ENCODE measurements at places on chromosomes 1 and 21.
A peak's percentile ranks its signal among the peaks of the same experiment; 100 is the strongest.

- peak; percentile 20 for DNase-seq
Measured at GRCh38 chr21:37582590-37582989, 216.0 kb downstream of the DYRK1A start.

DNA sequence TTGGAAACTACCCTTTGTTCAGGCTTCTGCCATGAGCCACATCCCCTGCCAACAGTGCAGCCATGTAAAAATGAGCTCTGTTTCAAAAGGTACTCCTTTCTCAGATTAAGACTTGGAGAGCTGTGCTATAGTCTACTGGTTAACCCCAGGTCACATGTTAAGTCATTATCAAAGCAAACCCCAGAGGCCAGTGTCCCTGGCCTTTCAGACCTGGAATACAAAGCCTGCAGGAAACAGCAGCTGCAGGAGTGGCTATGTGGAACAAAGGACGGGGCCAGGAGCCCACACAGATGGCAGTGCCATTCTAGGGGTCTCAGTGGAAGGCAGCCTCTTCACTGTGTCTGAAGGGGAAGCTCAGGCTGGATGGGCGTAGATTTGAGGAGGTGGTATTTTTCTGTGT, 6.7 kb downstream of the ZNF496 start:
- no peak for DNase-seq

GRCh38 chr1:107782217-107782845, 182.6 kb downstream of the VAV3 start:
- DNase-seq: peak; percentile 35

DNA sequence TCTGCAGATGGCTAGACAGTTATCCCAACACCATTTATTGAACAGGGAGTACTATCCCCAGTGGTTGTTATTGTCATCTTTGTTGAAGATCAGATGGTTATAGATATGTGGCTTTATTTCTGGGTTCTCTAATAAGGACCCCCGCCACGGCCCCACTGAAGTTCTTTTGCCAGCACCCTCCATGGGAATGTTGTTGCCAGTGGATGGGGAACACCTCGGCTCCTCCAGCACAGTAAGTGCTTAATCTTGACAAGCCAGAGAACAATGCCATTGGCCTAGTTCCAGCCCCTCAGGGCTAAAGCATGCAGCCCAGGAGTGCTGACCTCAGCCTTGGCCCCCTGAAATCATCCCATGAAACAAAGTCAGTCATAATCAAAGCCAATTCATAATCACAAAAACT, 337.6 kb downstream of the AGBL4 start:
- DNase-seq: no peak

DNA sequence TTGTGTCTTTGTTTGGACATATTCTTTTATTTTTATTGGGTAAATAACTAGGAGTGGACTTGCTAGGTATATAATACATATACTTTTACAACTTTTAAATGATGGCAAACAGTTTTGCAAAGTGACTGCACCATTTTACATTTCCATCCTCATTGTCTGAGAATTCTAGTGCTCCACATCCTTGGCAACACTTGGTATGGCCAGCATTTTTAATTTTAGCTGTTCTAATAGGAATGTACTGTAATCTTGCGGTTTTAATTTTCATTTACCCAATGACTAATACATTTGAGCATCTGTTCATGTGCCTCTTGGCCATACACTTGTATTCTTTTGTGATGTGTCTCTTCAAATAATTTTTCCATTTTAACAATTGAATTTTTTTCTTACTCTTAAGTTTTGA, 37.0 kb upstream of the ATP6V1G3 start:
- DNase-seq: peak; percentile 74

DNA sequence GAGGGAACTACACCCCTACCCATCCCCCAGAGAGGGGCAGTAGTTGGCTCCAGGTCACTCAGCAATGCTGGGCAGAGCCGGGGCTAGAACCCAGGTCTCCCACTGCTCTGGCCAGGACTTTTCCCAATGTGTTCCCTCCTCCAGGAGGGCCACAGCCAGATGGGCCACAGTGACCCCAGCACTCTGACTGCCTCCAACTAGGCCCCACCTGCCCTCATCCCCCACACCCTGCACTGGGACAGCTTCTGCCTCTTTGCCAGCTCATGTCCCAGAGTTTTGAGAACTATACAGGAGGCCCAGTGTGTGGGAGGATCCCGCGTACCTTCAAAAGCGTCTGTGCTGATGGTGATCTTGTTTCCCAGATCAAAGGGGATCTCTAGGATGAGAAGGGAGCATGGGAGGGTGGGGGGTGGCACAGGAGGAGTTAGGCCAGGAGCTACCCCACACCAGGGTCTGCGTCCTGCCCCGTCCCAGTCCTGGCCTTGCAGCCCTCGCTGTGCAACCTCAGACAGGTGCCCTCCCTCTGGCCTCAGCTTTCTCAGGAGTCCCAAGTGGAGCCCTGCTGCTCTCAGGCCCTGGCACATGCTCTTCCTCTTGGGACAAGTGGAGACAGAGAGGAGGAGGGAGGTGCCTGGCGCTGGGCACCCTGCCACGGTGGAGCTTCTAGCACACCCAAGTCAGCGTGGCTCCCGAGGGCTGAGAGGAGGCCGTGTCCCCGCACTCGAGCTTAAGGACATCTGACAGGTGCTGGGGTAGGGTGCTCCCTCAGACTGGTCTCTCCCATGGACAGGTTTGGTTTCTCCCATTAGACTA, 22.0 kb downstream of the MYOM3 start:
- DNase-seq: no peak

DNA sequence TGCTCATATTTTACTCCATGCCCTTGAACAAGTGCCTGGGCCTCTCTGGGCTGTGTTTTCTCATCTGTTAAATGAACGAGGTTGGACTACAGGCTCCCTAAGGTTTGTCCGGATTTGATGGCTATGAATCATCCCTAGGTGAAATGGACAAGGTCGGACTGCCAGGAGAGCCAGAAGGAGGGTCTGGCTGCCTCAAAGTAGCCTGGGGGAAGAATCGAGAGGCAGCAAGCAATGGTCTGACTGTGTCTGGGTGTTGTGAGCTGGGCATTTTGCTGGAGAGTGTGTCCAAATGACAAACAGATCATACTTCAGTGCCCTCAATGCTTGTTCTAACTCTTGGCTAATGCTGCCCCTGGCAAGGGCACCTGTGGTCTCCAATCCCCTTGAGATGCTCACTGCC, 730.9 kb downstream of the PTPRU start:
- no peak for DNase-seq

GRCh38 chr1:41495210-41495948, 10.9 kb upstream of the EDN2 start:
- DNase-seq: no peak

DNA sequence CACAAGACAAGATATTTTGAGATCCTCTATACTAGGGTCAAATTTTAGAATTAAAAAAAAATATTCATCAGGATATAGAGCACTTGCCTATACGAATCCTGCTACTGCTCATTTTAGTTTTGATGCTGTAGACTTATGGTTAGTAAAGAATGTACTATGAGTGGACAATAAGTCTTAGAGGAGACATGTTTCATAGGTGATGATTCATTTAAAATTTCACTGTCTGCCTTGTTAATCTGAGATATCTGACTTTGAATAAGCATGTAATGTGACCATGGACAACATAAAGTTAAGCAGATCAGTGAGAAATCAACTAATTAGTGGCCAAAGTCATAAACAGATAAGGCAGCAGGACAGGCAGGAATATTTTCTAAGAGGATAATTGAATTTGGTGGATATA, 106.8 kb upstream of the HP1BP3 start:
- DNase-seq: no peak

- DNase-seq: no peak
Measured at GRCh38 chr1:111283838-111284237, 6.8 kb upstream of the CHIA start.

DNA sequence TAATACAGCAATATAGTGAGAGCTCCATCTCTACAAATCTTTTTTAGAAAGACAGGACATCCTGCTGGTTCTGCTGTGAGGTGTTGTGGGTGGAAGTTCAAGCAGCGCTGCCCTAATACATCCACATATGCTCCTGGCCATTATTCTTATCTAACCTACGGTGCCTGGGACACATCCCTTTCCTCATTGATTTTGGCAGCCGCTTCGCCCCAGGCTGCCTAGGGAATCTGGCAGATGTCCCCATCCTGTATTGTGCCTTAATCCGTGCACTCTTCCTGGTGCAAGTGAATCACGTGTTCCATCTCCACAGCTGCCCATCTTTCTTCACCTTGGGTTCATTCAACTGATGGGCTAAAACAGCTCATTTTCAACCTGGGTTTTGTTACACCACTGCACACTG, 3.1 kb upstream of the UBE2G2 start:
- DNase-seq: no peak

- no peak for DNase-seq
Measured at GRCh38 chr1:119318466-119319309, 49.9 kb upstream of the HAO2 start.

DNA sequence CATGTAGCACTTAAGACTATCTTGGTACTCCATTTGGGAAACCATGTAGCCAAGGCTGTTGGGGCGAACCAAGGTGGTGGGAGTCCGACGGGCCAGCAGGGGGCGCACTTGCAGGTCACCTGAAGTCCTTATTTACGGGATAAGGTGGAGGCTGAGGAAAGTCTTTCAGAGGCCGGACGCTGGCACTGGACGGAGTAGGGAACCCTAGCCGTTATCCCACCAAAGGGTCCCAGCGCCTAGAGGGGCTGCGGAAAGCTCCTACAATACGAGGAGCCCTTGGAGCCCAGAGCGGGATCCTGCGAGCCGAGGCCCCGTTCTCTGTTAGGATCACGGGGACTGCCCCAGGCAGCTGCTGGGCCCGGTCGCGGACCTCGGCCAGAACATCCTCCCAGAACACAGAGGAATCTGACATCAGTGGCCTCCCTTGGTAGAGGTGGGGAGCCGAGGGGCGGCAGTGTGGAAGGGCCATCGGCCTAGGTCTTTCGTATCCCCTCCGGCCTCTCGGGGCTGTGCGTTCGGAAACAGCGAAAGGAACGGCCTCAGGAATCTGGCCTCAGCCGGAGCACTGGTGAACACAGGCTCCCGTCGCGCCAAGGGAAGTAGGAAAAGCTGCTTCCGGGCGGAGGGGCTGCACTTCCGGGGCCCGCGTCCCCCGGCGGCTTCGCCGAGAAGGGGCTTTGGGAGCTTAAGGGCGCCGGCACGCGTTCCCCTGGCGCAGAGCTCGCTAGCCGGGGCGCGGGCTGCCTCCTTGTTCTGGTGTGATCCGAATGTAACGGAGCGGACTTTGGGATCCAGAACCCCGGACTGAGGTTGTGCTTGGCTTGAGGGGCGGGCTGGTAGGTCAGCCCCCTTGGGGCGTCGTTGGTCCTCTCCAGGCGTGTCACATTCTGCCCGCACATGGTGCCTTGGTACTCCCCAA, 29.9 kb upstream of the RPTN start:
- DNase-seq: peak; percentile 33

GRCh38 chr1:74812180-74812541, 79.2 kb downstream of the TYW3 start:
- DNase-seq: no peak

DNA sequence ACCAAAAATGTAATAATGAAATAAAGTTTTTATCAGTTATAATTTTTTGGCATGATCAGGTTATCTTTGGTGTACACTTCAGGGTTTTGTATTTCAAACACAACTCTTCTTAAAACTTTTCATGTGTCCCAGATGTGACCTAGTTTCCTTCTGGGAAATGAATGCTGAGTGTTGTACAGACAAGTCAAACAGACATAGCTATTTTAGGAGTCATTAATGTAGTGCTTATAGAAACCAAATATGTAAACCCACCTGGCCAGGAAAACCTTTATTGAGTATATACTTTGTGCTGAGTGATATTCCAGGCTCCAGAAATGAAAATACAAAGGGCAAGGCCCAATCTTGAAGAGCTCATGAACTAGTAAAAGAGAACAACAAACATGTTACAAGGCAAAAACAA, 25.9 kb upstream of the HOOK1 start:
- DNase-seq: no peak
